ENCODE measurements at places on chromosomes 1 and 21.
A peak's percentile ranks its signal among the peaks of the same experiment; 100 is the strongest.

DNA sequence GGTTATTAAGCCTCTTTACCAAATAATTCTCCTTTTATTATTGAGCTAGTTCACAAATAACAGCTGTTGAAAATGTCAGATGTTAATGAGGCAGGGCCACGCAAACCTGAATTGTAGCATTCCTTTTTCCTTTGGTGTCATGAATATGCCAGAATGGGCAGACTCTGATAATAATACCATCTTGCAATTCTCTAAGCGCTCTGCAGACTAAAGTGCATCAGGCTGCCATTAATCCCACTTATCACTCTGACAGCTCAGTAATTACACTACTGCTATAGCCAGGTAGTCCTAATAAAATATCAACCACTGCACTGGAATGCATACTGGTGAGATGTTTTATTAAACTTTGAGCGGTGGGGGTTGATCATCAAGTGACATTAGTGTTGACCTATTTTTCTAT lies 177.7 kb downstream of the DPYD start:
- peak; percentile 13 for DNase-seq

- no peak for DNase-seq
These were observed 472.7 kb downstream of the PTPRU start for GRCh38 chr1:29708796-29709703.

- DNase-seq, result no peak
These were observed 106.0 kb downstream of the TPTE start for GRCh38 chr21:10627316-10627863.

DNA sequence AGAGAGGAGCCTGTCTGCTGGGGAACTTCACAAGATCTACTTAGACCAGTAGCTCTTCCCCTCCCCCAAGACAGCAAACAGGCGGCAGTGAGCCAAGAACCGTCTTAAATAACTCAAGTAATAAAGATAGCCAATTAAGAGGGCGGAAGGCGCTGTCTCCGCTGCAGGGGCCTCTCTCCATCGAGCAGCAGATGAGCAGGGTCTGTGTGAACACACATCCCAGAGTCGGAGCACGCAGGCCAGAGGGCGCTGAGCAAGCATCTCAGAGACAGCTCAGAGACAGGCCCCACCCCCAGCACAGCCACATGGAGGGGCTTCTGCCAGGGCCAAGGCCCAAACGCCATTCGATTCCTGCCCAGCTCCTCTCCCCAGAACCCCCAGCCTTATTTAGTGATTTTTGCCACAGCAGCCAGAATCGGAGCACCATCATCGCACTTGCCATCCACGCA lies 11.1 kb downstream of the IFFO2 start:
- DNase-seq, result peak; percentile 43

- DNase-seq, result no peak
These were observed 24.4 kb downstream of the FABP3 start for GRCh38 chr1:31348449-31348848.

- DNase-seq, result no peak
These were observed 661 bp downstream of the GBP4 start for GRCh38 chr1:89198081-89198480.

DNA sequence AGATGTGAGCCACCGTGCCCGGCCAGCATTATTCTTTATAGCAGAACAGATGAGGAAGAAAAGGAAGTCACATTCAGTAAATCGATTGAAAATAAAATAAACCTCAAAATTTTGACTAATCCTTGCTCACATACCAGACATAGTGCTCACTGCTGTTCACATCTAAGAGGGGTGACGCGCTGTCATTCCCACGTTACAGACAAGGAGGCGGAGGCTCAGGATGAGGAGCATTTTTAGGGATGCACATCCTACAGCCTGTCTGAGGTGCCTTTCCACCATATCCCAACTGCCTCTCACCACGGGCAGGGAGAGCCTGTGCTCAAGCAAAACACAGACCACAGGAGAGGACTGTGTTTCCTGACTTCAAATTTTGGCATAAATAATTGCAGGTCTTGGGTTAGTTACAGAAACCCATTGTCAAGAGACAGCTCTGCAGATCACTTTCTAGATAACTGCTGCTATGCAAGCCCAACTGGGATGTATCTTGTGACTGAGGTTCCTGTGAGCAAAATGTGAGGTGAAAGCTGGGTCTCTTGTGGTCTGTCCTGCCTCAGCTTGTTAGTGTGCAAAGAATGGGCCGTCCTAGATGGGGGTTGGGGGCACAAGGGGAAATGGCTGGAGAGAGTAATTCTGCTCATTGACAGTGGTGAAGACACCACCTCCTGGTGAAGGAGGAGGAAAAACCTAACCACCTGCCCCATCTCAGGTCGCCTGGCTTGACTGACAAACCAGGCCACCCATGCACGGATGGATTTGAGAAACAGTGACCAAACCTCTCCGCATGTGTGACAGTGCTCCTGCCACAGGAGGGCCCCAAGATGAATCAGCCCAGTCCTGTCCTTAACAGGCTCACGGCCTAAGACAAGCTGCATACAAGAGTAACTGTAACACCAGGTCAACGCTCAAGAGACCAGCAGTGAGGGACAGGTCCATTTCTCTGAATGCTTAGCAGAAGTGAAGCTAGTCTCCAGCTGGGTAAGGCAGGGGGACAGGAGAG lies 8.2 kb downstream of the TNN start:
- DNase-seq, result peak; percentile 21

DNA sequence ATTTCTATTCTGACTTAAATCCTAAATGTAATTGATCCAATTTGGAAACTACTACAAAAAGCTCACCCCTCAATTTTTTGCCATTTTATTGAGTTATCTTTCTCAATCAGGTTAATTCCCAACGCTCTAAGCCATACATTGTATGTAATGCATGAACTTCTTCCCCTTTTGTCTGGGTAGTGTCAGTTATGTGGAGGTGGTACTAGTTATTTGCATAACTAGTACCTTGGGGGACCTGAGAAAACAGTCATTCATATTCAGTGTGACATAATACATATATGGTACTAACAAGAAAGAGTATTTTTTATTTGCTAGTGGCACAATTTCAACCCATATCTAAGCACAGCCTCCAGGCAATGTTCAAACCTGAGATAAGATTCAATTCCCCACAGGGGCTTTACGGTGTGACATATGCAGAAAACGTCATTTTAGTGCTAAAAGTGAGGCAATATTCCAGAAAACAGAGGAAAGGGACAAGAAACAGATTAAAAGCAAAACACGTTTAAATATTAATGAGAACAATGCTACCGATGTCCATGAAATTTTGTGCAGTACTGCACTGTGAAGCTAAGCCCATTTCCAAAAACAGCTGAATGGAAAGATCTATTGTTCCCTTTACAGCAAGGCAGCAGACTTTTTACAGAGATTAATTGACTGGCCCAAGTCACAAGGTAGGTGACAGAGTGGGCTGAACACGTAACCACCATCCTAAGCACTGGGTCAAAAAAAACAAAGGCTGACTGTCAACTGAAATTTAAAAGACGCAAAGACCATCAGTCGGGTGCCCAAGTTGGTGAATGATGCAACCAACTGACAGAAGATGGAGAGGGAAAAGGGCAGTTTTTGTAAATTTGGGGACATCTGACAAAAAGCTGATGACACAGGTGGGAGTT lies 1.4 kb downstream of the HLCS start:
- no peak for DNase-seq

DNA sequence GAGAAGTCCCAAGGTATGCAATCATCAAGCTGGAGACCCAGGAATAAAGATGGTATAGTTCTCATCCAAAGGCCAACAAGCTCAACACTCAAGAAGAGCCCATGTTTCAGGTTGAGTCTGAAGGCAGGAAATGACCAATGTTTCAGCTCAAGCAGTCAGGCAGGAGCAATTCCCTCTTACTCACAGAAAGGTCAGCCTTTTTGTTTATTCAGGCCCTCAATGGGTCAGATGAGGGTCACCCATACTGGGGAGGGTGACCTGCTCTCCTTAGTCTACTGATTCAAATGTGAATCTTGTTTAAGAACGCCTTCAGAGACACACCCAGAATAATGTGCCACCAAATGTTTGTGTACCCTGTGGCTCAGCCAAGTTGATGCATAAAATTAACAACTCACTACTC lies 262.4 kb downstream of the USP25 start:
- no peak for DNase-seq

- DNase-seq, result peak; percentile 75
These were observed 85.4 kb upstream of the OLIG2 start for GRCh38 chr21:32940079-32941014.

GRCh38 chr1:62288662-62289061 lies 30.6 kb downstream of the KANK4 start:
- DNase-seq, result no peak

GRCh38 chr1:203126151-203126865 lies 1.2 kb upstream of the ADORA1 start:
- DNase-seq, result peak; percentile 76

DNA sequence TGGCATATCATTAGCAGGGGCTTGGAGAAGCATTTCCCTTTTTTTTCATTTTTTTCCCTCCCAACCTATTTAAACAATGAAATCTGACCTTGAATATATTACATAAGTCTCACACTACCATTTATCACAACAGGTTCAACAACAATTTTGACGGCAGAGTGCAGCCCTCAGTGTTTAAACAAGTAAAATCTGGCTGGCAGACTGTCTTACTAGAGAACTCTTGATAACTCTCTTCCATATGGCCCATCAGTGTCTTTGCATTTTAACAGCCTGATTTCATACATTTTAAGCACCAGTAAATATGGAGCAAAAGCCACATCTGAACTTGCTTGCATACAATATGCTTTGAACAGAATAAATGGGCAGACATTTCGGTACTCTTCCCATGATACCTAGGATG lies 213.0 kb downstream of the KCTD3 start:
- no peak for DNase-seq

DNA sequence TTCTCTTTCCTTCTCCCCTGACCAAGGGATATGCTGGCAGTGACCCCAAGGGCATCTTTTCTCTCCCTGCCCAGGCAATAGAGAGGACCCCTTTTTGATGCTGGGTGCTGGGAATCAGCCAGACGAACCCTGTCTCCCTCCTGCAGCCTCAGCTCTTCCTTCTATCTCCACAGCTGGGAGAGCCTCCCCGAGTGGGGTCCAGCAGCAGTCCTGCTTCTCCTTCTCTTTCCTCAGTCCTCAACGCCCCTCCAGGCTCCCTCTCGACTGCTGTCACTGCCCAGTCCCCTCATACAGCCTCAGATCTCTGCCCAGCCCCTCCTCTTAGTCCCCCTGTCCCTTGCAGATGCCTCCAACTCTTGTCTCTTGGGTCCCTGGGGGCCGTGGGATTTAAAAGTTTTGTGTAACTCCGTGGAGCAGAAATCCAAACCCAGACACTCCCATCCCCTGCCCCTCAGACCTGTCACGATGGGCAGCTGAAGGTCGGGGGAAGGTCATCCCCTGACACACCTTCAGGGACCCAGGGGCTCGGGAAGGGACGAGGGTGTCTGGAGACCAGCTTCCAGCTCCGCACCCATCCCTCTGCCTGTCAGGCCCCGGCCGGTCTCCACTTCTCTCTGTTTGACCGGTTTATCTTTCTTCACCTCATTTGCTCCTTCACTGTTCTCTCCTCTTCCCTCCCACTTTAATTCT lies 5.8 kb upstream of the ETV3L start:
- DNase-seq, result no peak

GRCh38 chr1:194830387-194830786 lies 1644.0 kb upstream of the B3GALT2 start:
- DNase-seq, result no peak

- DNase-seq, result no peak
These were observed 34.7 kb upstream of the C1orf115 start for GRCh38 chr1:220655509-220655908.

DNA sequence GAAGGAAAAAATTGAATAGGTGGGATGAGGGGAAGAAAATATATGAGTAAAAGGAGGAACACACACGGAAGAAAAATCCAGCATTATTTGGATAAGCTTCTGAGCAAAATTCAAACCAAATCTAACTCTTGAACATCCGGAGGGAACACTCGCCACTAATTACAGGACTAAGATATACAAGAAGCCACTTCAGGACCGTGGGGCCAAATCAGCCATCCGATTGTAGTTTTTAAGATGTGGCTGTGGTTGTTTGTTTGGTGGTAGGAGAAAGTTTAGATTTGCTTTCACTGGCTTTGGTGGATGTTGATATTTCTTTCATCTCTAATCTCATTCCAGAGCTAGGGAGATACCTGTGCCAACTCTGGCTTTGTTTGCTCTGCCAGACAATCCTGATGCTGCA lies 43.7 kb upstream of the ADAMTS1 start:
- DNase-seq, result no peak

DNA sequence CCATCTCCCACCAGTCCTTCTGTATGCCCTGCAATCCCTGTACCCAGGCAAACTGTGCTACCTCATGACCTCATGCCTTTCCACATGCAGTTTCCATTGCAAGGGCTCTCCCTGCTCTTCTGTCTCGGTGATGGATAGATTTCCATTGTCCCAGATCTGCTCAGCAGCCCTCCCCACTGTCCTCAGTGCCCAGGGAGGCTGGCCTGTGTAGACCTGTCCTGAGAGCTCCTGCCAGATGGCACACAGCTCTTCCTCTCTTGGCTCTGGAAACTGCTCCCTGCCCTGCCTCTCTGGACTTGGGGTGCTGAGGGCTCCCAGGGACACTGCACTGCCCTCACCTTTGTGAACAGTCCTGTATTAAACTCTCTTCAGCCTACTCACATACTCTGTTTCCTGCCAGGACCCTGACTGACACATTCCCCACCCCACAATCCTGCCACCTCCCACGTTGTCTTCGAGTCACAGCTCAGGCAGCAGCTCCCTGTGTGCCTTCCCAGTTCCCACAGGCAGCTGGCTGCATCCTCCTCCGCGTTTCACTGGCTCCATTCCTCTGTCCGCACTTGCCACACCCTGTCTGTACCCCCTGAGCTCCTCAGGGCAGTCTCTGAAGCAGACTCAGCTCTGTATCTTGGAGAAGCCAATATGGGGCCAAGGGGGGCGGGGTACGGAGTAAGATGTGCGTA lies 57.0 kb downstream of the SPATA46 start:
- no peak for DNase-seq

DNA sequence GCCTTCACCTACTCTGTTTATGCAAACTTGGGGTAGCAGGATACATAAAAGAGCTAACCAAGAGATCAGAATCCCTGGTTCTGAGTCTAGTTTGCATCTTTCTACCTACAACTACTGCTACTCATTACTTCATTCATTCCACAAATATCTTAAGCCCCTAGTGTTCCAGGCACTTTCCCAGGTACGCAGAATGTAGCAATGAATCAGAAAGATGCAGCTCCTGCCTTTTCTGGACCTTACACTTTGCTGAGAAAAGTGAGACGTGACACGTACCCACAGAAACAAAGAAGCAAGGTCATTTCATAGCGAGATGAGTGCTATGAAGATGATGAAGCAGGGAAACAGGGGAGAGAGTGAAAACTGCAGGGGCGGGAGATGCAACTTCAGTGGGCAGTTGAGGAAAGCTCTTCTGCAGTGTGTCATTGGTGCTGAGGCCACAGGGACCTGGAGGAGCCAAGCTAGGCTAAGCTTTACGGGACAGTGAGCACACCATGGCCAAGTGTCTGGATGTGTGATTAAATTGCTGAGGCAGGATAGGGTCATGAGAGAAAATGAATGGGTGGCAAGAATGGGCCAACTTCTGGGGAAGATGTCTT lies 167.9 kb downstream of the TNFSF18 start:
- no peak for DNase-seq
